ENCODE measurements at places on chromosomes 6 and 20. TPM values are rescaled to one million over a fixed set of nuclear protein-coding genes. Genes with fewer than 3 reads are reported as not detected.

DNA sequence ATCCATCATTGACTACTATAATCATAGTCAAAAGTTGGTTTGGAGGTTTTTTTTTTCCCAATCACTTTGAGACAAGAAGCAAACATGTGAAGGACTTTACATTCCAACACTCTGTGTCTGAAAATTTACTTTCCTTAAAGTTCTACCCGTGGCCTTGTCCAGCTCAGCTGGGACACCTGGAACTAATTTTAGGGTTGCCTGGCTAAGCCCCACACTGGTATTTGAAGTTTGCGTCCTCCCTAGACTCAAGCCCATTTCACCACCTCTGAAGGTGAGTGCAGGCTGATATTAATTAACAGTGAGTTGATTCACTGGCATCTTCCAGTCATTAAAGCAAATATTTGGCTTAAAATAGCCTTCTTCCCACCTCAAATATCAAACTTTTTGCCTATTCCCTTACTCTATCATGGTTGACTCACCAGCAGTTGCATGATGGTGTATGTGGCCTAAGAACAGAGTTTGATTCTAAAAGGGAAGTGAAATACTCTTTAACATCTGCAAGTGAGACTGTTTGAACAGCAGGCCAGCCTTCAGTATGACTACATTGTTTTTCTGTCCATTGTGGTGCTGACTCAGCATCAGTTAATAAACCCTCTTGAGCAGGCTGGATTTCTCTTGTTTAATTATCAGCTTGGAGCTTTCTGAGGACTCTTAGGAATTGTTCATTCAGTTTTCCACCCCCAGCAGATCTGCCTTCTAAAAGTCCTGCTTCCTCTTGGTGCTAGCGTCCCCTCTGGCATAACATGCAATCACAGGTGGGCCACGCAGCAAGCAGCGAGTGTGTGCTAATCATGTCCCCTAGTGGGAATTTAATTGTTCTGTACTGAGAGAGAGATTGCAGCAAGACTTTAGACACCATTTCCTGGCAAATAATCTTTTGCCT, 1.8 kb upstream of the PRDM1 start:
- no peaks in the 10 kb centered on the region for H3K36me3 ChIP-seq
- DNase-seq = no peak
- H3K27ac ChIP-seq = peak overlapping the region; percentile 54

DNA sequence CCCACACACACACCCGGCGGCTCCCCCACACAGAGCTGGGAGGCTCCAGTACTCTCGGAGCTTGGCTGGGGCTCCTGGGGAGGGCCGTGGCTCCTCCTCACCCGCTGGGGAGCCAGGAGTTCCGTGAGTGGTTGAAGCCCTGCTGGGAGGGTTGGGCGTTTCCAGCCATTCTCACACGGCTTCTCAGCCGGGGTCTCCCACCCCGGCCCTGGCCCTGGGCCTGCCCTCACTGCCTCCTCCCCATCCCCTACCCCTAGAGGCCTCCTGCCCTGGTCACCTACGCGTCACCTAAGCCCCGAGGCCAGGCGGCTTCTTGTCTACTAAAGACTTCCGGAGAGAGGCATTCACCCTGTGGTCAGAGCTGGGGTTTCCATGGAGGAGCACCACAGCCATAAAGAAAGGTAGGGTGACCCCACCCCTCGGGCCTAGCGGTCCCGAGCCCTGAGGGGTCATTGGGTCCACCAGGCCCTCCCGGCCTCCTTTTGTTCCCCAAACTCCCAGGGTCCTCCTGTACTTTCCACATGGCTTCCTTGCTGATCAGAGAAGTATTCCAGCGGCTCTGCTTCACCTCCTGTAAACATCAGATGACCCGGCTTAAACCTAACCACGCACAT, 99.3 kb downstream of the TTLL2 start:
- no peak overlapping the region for H3K4me3 ChIP-seq
- no peaks in the 10 kb centered on the region for H3K27me3 ChIP-seq
- H3K36me3 ChIP-seq = no peaks in the 10 kb centered on the region
- DNase-seq = no peak
- H3K27ac ChIP-seq = no peak overlapping the region

- no peak overlapping the region for H3K4me3 ChIP-seq
- no peak for DNase-seq
- no peaks in the 10 kb centered on the region for H3K36me3 ChIP-seq
- no peaks in the 10 kb centered on the region for H3K27me3 ChIP-seq
- no peaks in the 10 kb centered on the region for H3K4me1 ChIP-seq
These were observed 2.5 kb downstream of the NCOA7 start for GRCh38 chr6:125793280-125793679.

Gene PRRT1
- total RNA-seq = 3.6 TPM

Gene LZTS3
- total RNA-seq = 8.4 TPM

Measured in sigmoid colon (tissue), 7 donors.